ENCODE measurements at places on chromosomes 11 and 22.

- no peak for DNase-seq
Observed at GRCh38 chr11:106424111-106424510, 346.6 kb downstream of the AASDHPPT start.

GRCh38 chr22:44733426-44734106, 18.8 kb upstream of the ARHGAP8 start:
- no peak for DNase-seq

DNA sequence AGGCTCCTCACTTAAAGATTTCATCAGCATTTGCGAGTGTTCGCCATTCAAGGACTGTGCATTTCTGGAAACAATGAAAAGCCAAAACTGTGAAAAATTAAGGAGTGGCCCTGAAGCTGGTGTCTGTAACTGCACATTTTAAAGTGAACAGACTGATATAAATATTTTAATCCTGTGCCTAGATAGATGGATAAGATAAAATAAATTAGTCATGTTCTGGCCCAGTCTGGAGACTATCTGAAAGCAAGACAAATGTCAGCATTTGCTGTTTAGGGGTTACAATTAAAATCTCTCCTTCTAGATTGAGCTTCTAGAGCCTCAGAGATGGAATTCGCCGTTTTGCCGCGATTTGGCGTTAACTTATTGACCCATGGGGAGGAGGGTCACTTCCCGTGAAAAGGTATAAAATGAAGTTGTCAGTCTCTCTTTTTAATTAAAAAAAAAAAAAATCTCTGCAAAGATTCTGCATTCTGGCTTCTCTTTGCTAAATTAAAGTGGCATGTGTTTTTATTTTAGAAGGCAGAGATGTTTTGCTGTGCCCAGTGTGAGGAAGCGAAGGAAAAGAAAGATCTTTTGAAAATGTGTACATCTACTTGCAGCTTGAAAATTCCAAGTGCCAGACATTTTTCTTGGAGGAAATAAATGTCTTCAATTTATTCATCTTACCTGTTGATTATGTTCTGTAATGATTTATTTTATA, 79.7 kb upstream of the WNT7B start:
- no peak for DNase-seq

- no peak for DNase-seq
Observed at GRCh38 chr11:78815831-78816230, 241.2 kb upstream of the NARS2 start.

- no peak for DNase-seq
Observed at GRCh38 chr11:75812542-75813040, 2.4 kb upstream of the UVRAG start.

DNA sequence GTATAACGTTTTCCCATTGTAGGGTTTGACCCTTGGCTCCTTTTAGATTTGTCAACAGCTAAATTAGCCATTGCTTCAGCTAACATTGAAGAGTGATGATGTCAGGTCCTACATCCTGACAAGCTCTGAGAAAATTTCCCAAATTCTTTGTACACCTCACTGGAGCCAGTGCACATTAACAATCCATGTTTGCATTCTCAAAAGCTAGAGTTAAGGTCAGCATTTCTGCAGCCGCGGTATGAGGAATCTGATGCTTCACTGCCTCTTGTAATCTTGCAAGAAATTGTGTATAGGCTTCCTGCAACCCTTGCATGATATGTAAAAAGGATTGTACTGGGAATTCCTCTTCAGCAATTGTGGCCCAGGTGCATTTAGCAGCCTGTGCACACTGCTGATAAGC, 33.1 kb upstream of the NCAM1 start:
- DNase-seq = no peak

- no peak for DNase-seq
Observed at GRCh38 chr11:75151346-75152047, 590 bp downstream of the SLCO2B1 start.

DNA sequence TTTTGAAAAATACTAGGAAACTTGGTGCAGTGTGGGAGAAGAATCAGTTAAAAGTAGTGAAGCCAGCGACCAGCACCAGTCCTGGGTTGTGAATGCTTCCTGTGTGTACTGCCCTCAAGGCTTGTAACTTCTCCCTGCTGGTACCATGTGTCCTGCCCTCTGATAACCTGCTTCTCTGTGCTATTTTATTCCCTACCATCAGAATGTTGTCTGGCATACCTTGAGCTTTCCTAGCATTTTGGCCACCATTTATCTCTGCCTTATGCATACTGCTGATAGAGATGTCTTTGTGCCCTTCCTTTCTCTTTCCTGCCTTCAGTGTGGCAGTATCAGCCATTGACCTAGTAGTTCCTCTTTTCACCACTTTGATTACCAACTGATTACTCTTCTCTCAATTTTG, 2.0 kb downstream of the GTF2H1 start:
- no peak for DNase-seq

DNA sequence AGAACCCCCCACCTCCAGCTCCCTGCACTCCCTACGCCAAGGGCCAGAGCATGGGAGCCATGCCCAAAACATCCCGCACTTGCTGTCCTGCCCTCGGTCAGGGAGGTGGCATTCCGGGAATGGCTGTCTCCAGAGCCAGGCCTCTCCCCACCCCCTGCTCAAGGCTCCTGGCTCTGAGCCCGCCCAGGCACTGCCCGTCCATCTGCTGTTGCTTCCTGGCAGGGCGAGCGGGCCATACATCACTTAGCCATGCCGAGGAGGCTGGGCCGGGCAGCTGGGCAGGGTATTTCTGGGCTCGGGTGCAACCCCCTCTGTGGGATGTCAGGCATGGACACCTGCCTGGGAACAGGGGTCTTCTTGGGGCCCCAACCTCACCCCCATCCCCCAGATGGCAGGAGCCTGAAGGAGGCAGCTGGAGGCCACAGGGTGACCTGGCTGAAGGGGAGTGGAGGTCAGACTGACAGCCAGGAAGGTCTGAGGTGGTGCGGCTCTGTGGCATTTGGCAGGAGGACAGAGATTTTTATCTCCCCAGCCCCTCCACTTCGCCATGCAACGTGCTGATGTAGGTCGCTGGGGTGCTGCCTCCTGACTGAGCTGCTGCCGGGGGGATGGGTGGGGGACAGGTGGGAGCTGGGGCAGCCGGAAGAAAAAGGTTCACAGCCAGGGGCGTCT, 8.7 kb upstream of the CABP7 start:
- no peak for DNase-seq

- DNase-seq = no peak
Observed at GRCh38 chr11:47861728-47862127, 13.6 kb upstream of the NUP160 start.

DNA sequence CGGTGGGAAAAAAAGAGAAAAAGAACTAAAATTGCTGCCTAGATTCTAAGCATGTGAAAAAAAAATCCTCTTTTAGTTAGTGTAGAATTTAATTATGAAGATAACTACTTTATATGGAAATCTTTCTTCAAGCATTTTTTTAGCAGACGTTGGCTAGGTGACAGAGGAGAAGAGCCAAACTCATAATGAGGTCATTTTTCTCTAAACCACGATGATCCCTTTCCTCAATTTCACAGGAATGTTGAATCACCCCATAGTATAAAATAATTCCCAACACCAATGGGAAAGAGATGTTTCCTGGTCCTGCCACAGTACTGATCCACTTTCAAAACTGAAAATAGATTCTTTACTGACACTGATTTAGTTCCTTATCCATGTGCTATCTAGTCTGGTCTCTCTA, 319.8 kb downstream of the DLG2 start:
- no peak for DNase-seq

DNA sequence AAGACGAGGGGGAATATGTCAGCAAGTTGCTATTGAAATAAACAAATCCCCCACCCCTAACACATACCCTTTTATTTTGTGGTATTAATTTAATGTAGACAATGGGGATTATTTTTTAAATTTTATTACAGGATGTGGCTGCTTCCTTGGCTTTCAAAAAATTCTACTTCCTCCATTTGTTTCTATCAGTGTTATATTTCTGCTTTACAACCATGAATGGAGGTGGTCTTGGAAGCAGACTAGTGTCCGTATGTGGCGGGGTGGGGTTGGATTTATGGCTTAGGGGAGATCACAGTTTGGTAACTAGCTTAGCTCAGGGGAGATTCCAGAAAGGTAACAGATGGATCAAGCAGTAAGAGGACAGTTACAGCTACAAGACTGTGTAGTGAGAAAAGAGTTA, 39.3 kb upstream of the PICALM start:
- no peak for DNase-seq

GRCh38 chr11:122852074-122852795, 13.9 kb downstream of the CRTAM start:
- no peak for DNase-seq

DNA sequence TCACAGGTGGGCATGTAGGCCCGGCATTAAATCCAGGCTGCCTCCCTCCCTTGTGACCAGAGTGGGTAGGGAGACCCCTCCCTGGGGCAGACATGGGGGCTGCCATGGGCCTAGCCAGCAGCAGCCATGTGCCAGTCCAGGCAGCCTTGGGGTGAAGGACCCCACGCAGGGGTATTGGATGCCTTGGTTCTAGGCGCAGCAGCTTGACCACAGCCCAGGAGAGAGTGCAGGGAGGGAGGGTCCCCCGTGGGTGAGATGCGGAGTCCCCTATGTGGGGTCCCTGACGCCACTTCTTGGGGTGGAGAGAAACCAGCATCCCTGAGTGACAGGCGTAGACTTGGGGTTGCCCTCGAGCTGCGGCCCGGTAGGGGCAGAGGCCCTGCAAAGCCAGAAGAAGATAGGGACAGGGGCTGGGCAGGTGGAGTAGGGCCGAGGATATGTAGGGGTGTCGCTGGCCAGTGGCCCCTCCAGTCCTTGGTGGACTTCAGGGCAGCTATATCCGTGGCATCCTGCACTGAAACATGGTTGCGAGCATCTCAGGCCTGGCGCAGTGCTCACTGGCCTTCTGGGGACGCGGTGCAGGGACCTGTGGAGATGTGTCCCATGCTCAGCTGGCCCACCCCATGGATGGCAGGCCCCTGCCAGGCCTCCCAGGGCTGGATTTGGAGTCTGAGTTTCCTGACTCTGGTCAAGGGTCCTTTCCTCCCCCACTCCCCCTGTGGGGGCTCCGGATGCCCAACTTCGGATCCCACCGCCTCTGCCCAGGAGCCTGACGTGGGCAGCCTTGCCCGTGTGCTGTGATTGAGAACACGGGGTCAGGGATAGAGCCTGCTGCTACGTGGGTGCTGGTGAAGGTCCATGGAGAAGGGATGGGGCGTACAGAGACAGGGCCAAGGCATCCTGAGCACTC, 1179.8 kb downstream of the BRD1 start:
- DNase-seq = no peak

DNA sequence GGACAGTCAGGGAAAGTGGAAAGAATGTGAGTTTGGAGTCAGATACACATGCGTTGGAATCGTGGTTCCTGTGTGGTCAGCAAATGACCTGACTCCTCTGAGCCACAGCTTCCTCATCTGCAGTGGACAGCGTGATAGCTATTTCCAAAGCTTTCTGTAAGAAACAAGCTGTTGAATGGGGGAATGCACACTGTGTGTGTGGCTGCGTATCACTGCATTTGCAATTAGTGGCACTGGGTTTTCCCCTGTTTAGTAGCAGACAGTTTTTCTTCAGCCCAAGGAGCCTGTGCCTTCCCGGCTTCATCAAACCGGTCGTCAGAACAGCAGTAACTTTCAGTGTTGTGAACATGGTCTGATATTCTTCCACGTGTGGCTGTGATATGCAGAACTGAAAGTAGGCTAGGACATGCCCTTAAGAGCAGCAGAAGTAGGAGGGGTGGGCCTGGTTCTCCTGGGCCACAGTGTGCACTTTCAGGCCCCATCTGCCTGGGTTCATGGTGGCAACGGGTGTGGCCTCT, 121.5 kb downstream of the RRAS2 start:
- no peak for DNase-seq

- DNase-seq = no peak
Observed at GRCh38 chr11:62472063-62472884, 53.4 kb downstream of the SCGB1A1 start.

DNA sequence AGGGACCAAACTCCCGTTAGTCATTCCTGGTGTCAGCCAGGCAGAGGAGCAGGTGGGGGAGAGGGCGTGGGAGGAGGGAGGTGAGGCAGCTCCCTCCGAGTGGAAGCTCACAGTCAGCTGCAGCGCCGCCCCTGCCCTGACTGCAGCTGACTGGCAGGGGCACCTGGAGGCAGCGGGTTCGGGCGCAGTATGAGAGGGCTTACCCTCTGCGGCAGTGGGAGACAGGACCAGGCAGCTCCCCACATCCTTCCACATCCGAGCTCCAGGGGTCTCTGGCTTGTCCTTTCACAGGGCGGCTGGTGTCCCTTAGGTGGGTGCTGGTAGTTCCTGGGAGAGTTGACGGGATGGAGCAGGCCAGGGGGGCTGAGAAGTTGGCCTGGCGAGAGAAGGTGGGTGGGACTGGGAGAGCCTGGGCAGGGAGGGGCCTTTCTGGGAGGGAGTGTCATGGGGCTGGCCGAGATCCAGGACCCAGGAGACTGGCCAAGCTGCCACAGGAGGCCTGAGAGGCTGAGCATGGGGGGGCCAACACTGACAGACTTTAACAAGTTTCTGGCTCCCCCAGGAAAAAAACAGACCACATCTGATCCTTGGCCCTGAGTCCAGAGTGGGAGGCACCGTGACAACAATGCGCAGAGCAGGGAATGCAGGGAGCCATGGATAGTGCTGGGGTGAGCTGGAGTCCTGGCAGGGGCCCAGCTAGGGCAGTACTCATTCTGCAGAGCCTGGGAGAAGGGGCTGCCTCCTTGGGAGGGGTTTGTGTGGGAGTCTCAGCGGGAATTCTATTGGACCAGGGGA, 4.9 kb downstream of the ADORA2A start:
- DNase-seq = no peak

DNA sequence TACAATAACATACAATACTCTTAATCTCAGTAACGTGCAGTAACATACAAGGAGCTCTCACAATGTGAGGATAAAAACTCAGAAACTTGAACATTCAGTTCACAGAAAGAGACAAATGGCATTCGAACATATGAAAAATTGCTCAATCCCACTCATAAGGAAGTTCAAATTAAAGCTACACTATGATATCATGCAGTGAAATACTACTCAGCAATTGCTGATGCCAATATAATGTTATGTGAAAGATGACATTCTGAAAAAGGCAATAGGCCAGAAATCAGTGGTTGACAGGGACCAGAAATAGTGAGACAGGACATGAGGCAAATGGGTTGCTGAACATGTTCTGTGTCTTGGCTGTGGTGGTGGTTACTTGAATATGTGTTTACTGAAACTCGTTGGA, 33.7 kb upstream of the PITPNB start:
- DNase-seq = no peak

DNA sequence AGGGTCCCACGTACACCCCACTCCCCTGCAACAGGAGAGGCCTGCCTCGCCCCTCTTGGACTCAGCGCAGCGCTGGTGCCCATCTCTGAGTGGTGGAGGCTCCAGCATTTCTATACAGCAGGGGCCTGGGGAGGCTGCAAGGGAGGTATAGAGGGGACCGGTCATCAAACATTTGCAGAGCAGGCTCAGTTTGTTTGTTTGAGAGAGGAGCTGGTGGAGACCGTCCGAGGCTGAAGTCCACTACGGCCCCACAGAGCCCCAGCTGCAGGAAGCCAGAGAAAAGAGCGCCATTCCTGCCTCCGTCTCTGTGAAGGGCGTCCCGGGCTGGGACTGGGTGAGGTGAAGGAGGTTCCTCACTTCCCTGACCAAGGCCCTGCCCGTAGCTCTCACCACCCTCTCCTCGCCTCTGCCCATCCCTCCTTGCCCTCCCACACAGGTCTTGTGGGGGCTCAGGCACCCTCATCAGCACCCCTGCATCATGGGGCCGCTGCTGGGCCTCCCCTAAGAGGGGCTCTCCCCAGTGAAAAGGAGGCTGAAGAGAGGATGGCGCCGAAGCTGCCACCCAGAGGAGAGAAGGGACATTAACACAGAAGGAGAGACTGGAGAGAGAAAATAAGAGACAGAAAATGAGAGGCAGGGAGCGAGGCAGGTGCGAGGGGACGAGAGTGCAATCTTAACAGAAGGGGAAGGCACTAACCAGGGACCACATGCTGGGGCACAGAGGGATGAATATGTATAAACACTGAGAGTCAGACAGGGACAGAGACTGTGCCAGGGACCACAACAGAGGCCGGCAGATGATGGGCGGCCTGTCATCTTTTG, 24.5 kb downstream of the RPUSD4 start:
- no peak for DNase-seq

All from NCI-H1930 (cell line).